LoVo (cell line): ENCODE measurements at places on chromosomes 1 and 21.

- DNase-seq, result no peak
Observed at GRCh38 chr1:34478515-34479076, 276.3 kb upstream of the GJB5 start.

GRCh38 chr1:37474697-37475379, 458 bp downstream of the ZC3H12A start:
- DNase-seq, result no peak

GRCh38 chr1:65493802-65494201, 73.3 kb downstream of the LEPR start:
- DNase-seq, result no peak

- peak; percentile 52 for DNase-seq
Observed at GRCh38 chr1:178541829-178542553, 29.1 kb downstream of the TEX35 start.

GRCh38 chr21:39025198-39025597, 158.1 kb downstream of the PSMG1 start:
- DNase-seq, result no peak

DNA sequence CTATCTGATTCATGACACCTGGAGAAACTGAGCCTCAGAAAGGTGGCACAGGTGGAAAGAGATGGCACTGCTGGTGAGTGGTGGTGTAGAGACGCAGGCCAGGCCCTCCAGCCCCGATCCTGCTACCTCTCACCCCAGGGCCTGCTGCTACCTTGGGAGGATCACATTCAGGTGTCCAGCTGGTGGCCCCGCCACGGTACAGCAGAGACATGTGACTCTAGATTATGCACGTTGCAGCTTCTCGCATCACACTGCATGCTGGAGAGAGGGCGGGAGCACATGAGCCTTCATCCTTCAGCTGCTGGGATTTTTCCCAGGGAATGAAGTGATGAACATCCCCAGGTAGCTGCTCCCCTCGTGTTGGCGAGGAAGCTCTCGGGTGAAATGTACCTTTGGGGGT, 32.9 kb downstream of the KAZN start:
- DNase-seq, result no peak

DNA sequence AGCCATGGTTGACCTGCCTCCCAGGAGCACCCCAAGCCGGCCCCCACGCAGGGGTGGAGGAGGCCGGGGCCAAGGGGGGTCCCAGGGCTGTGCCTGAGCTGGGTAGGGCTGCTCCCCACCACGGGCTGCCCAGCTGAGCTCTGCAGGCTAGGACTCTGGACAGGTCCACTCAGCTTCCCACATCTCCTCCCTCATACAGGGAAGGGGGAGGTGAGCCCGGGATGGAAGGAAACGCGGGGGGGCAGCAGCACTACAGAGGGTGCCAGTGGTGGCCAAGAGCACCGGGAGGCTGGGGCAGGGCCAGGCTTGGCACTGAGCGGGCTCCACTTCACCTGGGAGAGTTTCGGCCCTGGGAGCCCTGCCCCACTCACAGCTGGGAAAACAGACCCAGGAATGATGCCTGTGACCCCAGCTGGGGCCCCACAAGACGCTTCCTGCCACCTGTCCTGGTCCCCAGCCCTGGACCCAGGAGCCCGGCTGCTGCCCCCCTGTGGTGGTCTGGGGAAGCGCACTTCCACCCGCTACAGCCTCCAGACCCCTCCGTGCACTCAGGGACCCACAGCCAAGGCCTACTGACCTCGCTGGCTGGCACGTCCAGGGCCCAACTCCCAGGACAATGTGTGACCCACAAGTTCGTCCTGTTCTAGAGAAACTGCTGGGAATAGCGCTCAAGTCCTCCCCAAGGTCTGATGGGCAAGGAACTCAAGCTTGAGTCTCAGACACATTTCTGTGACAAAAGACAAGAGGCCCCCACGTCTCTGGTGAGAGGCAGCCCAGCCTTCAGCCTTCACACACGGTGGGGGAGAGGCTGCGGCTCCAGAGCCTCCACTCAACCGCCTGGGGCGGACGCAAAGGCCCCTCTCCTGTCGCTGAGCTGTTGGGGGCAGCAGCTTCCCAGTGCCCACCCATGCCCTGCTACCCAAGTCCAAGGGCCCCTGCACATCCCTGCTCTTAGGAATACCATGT, 3.0 kb downstream of the AURKAIP1 start:
- DNase-seq, result peak; percentile 37

- no peak for DNase-seq
Observed at GRCh38 chr1:180899262-180899661, 13.4 kb upstream of the KIAA1614 start.

- no peak for DNase-seq
Observed at GRCh38 chr1:81607086-81607485, 193.6 kb upstream of the ADGRL2 start.

- DNase-seq, result no peak
Observed at GRCh38 chr21:26888931-26889330, 43.7 kb upstream of the ADAMTS1 start.

- DNase-seq, result no peak
Observed at GRCh38 chr1:119040906-119041305, 52.8 kb upstream of the TBX15 start.

- DNase-seq, result no peak
Observed at GRCh38 chr1:87790756-87791155, 462.1 kb downstream of the LMO4 start.

GRCh38 chr1:204304067-204304466, 55.7 kb downstream of the PLEKHA6 start:
- DNase-seq, result no peak

DNA sequence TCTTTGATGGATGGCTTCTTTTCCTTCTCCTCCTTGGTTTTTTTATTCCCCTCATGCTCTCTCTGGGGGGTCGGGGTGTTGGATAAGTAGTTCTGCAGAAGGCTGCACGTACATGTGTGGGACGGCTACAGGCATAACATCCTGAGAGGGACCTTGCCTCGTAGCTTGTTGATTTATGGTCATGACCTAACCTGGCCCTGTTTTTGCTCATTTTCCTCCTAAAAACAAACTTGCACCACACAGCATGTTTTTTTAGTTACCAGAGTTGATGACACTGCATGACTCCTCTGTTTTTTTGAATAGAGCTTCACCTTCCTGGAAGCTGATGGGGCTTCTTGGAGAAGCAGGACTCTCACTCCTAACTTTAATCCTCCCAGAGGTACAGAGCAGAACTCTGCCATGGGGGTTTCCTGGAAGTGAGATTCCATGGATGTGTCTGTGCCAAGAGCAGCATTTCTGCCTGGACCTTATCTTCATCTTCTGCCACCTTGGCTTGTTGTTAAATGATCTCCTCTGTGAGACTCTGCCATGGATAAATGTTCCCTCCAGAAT, 114.7 kb downstream of the PAPPA2 start:
- DNase-seq, result no peak

GRCh38 chr1:205182930-205183329, 28.6 kb downstream of the DSTYK start:
- no peak for DNase-seq

DNA sequence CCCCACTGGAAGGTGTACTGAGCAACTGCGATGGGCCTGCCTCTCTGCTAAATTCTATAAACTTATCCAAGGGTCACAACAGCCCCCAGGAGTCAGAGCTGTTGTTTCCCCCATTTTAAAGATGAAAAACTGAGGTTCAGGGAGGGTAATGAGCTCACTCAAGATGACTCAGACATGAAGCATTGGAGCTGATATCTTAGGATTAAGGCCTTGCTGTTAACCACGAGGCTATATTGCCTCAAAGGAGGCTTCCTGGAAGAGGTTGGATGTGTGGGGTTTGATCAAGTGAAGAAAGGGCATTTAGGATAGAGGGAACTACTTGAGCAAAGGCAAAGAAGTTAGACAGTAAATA, 6.7 kb downstream of the LDLRAP1 start:
- DNase-seq, result no peak

GRCh38 chr21:41923186-41923585, 30.6 kb downstream of the C2CD2 start:
- no peak for DNase-seq

DNA sequence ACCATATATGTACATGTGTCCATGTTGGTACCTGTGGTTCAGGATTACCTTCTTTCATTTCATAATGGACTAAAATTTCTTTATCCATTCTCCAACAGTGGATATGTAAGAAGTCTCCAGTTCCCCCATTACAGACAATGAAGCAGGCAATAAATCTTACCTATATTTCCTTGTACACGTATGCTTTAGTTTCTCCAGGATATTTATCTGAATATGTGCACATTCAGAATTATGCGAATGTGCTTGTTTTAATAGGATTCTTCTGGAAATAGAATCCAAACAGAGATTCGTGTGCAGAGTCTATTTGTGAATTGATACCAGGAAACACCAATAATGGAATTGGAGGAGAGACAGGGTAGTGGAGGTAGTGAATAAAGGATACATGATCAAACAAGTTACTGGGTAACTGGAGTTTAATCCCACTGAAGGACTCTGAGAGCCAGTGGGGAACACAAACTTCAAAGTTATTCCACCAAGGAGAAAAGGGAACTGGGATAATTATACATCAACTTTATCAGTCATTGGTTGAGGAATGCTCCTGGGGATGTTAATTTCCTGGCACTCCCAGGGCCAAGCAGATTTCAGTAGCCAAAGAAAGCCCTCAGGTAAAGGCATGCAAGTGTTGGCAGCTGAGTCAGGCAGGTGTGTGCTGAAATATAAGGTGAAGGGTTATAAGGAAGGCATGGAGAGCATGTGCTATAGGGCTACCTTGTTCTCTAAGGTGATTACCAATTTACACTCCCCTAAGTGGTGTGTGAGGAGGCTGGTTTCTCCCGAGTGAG, 374.9 kb upstream of the PBX1 start:
- peak; percentile 34 for DNase-seq

DNA sequence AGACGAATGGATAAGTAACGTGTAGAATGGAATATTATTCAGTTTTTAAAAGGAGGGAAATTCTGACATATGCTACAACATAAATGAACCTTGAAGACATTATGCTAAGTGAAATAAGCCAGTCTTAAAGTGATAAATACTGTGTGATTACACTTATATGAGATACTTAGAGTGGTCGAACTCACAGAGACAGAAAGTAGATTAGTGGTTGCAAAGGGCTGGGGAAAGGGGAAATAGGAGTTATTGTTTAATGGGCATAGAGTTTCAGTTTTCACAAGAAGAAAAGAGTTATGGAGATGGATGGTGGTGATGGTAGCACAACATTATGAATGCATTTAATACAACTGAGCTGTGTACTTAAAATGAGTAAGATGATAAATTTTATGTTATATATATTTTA, 14.7 kb upstream of the AHCYL1 start:
- no peak for DNase-seq

GRCh38 chr1:182704677-182705076, 20.3 kb upstream of the RGS8 start:
- DNase-seq, result no peak

DNA sequence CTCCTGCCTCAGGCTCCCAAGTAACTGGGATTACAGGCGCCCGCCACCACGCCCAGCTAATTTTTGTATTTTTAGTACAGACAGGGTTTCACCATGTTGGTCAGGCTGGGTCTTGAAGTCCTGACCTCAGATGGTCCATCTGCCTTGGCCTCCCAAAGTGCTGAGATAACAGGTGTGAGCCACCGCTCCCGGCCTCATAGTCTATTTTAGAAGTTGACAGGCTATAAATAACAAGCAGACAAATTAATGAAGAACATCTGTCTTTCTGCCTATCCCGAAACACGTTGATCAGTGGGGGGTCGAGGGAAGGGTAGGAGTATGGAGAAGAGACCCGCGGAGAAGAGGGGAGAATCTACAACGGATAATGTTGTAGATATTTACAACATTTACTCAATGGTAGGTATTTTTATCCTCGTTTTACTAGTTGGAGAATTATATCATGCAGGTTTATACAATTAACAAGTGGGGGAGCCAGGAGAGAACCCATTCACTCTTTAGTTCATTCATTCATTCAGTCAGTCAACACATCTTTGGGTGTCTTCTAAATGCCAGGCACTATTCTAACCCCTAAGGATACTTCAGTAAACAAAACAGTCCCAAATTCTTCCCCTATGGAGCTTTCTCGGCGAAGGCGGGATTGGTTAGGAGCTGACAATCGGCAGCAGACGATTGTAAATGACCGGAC, 497 bp upstream of the IFNAR2 start:
- DNase-seq, result no peak

DNA sequence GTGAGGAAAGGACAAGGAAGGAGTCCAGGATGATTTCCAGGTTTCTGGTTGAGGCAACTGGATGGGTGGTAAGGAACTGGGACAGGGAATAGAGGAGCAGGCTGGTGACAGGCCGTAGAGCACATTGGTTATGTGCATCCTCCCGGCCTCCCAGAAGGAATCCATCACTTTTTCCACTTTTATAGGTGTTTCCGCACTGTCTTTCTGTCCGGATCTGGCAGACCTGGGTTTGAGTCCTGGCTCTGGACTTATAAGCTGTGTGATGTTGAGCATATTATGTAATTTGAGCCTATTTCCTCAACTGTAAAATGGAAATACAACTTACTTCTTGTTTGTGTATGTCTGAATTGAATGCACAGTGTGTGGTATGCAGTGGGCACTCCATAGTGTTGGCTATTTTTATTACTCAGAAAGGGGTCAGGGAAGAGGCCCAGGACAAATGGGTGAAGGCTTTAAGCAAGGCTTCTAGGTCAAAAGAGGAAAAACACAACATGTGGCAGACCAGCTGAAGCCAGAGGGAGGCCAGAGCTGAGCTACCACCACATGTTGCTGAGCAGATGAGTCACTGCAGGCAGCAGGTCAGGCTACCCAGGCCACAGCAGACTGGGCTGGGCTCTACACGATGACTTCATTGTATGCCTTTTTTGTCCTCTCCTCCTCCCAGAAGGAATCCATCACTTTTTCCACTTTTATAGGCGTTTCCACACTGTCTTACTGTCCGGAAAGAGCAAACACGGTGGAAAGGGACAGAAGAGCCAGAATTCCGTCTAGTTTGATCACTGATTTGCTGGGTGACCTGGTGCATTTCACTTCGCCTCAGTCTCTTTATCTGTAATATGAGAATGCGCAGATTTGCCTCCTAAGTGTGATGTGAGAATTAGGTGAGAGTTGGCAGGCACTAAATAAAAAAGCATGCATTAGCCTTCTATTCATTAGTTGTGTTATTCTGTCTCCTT, 791 bp upstream of the MAST2 start:
- peak; percentile 83 for DNase-seq

DNA sequence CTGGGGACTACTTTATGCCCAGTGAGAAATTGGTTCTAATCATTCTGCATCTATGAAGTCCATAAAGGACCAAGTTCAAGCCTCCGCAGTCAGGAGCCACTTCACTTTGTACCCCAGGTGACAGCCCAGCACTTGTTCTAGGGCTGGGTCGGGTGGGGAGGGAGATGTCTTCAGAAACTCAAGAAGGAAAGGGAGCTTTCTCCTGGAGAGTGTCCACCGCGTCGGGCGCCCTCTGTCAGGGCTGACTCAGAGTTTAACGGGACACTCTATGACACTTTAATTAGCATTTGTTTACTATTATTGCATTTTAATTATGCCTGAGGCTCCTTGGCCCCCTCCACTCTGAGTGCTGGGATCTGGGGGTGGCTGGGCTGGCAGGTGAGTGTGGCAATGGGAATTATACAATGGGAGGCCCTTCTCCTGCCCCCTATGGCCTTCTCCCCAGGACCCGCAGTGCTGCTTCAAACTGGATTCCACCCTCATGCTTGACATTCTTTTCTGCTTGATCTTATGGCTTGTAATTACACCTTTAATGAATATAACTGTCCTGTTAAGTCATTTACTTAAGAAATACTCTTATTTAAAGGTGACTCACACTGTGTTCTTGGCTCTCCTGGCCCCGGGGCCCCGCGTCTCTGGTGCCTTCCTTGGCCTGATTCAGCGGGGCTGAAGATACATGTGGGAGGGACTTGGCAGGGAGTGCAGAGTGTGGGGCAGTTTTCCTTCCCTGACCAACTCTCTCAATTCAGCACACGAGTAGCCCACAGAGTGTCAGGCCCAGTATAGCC, 136.6 kb downstream of the PLXNA2 start:
- peak; percentile 52 for DNase-seq

GRCh38 chr1:80517062-80517461, 1283.7 kb upstream of the ADGRL2 start:
- no peak for DNase-seq

- no peak for DNase-seq
Observed at GRCh38 chr21:41966041-41966833, 12.4 kb upstream of the C2CD2 start.
